ENCODE measurements at places on chromosomes 7 and 10.

DNA sequence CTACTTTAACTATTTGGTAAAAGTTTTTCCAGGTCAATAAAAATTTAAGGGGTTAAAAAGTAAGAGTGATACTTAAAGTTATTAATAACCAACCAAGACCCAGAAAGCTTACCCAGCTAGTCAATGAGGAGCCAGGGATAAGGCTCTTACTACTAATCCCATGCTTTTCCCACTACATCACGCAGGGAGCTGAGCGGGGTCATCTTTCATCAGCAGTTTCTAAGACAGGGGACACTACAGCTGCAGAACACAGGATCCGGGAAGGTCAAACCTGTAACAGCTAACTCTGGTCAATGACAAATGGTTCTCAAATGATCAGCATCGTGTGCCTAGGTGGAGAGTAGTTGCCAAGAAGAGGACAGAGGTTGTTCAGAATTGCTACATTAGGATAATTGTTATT, 65.1 kb downstream of the RSU1 start:
- DNase-seq: no peak

DNA sequence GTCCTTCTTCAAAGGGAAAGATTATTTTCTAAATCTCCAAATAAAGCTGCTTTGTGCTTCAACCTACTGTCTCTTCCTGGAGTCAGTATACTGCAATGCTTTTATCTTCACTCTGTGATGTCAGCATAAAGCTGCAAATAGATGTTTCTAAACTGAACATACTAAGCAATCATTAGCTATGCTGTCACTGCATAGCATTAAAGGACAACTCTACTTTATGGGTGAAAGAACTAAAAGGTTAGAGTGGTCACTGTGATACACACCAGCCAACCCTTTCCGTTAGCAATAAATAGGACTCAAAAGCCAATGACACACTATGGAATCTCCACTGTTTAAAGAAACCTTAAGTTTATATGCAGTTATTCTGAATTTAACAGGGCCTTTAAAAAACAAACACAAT, 1.8 kb downstream of the CCDC186 start:
- DNase-seq: no peak

- DNase-seq: peak; percentile 38
Observed at GRCh38 chr10:118792526-118792925, 37.8 kb upstream of the CACUL1 start.

DNA sequence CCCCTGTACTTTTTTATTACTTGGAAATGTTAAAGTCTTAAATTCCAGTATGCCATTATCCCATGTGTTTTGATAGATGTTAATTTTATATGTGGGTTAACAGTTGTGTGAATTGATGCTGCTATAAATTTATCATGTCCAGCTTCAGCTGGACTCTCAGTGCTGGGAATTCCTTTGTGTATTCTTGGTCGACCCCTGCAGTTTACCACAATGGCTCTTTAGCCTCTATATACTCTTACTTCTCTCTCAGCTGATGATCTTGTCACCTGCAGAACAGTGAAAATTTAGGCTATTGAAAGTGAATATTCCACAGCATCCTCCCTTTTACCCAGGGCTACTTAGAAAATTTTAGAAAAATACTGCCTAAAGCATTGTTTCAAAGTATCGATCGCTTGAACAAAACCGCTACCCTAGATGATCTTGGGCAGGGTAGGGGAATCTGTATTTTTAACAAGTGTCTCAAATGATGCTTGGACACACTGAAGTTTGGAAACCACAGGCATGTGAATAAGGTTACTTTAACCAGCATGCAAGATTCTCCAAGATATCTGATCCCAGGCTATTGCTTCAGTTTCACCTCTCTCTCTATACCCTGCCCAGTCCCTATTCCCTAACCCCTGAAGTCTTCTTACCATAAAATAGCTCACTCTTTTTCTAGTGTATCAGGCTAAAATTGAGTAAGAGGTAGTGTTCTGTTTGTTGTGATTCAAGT, 25.4 kb downstream of the LCOR start:
- DNase-seq: no peak

DNA sequence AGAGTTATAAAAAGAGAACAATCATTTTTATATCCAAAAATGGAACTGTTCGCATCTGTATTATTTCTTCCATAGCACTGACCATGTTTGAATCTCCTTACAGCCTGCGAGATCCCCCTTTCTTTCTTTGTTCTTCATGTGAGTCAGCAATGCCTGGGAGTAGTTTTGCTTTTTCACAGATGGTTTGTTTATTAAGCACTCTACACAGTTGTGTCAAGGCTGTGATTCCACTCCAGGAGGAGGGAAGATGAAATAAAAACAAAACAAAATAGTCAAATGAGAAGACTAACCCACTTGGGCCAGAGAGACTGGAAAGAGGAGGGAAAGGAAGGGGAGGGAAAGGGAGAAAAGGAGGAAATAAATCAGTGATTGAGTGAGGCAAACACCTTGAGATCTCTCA, 7.8 kb downstream of the LIPF start:
- DNase-seq: no peak

- DNase-seq: no peak
Observed at GRCh38 chr7:155938129-155938528, 125.9 kb upstream of the SHH start.

DNA sequence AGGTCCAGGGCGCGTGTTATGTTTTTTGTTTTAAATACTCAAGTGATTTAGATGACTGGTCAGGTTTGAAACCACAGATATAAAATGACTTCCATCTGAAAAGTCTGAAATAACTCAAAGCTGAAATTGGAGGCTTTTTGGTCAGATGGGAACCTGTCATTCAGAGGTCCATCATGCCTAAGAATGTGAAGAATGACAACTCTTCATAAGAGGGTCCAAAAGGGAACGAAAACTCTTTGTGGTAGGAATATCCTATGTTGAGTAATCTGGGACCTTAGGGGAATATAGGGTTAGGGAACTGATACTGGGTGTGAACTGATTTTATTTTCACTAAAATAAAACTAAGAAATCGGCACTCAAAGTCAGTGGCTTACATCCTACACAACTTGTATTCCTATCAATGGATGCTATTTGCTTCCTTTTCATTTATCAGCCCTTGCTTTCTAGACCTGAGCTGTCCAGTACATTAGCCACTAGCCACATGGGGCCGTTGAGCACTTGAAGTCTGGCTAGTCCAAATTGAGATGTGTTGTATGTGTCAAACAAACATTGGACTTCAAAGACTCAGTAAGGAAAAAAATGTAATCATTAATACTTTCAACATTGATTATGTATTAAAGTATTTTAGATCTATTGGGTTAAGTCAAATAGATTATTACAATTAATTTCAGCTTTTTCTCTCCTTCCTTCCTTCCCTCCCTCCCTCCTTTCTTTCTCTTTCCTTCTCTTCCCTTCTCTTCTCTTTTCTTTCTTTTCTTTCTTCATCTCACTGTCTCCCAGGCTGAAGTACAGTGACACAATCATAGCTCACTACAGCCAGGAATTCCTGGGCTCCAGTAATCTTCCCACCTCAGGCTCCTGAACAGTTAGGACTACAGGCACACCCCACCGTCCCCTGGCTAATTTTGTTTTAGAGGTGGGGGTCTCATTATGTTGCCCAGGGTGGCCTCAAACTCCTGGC, 56.5 kb upstream of the KDM7A start:
- DNase-seq: no peak

- DNase-seq: no peak
Observed at GRCh38 chr10:22344781-22345300, 455 bp upstream of the SPAG6 start.

- DNase-seq: no peak
Observed at GRCh38 chr10:28276384-28276783, 26.5 kb downstream of the MPP7 start.

DNA sequence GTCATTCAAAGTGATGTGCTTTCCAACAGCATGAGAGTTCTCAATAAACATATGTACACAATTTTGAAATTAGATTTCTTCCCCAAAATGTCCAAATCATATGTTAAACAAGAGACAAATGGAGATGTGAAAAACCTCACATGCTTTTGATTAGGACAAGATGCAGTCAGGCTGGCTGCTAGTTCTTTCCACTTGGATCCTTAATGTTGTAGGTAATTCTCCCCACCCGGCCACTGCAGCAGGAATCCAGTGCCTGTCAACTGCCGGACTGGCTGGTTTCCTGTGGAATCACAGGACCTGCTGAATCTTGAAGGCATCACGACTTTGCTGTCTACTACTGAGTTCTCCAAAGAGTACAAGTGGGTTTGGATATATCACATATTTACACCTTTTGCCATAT, 138.6 kb upstream of the AKR1E2 start:
- DNase-seq: no peak

- no peak for DNase-seq
Observed at GRCh38 chr10:104387130-104387888, 33.7 kb downstream of the CFAP58 start.

DNA sequence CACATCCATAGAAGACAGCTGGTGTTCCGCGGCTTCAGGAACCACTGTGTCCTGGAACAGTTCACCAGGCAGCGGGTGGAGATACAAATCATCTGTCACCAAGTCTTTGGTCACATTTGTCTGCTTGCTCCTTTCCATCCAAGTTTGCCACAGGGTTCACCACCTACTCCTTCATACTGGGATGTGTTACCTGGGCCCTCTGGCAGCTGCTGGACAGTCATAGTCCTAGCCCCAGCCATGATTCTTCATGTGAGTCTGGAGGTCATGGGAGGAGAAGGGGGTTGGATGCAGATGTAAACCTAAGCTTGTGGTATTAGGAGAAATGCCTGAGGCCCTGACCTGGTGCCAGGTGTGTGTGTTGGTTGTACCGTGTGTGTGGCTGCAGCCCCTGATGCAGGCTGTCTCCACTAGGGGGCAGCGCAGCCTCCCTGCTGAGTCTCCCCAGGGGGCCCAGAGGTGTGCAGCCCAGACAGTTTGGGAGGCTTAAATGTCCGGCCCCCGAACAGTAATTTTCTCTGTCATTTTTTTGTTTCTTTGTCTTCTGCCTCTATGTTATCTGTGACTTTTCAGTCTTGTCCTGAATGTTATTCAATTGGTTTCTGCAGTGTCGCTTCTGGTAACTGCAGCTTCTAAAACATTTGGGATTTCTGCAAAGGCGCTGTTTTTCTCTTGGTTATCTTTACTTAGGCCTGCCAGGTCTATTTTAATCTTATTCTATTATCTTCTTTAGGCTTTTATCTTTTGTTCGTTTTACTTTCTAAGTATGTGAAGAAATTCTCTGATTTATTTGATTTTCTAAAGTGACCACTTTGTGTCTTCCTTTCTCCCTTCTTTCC, 14.8 kb downstream of the NPS start:
- DNase-seq: no peak

DNA sequence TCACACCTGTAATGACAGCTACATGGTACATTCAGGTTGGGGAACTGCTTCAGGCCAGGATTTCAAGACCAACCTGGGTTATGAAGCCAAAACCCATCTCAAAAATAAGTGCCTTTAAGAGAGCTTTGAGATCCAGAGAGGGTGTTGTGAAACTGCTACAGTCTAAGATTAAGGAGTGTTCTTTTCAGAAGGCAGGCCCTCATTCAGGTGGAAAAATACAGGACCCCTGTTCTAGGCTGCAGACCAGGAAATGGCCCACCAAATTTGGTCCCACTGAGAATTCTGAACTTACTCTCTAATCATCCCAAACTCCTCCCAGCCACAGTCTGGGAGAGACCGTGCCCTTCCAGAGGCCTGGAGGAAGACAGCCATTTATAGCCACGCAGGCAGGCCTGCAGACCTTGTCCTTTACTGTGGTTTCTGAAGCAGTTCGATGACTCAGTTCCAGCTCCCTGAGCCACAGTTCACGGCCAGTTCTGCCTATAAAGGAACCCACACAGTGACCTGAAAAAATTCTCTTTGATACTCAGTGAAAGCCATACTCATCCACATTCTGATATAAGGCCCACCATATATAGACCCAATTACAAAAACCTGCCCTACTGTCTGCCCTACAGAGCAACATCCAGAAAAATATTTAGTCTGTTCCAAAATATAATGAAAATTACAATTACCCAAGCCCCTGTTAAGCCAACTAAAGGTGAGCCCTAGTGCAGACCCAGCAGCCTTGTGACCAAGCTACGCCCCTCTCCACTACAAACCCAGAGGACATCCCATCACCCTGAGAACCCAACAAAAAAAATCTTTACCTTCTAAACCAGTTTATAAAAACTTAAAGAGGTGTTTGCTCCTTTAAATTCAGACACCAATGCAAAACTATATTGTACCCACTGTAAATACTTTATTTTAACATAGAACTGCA, 21.2 kb downstream of the ZNF680 start:
- DNase-seq: no peak

GRCh38 chr7:47493976-47494911, 87.7 kb downstream of the TNS3 start:
- DNase-seq: no peak

GRCh38 chr7:150923196-150923595, 54.9 kb downstream of the KCNH2 start:
- no peak for DNase-seq

GRCh38 chr7:129401967-129402860, 32.0 kb upstream of the STRIP2 start:
- no peak for DNase-seq

DNA sequence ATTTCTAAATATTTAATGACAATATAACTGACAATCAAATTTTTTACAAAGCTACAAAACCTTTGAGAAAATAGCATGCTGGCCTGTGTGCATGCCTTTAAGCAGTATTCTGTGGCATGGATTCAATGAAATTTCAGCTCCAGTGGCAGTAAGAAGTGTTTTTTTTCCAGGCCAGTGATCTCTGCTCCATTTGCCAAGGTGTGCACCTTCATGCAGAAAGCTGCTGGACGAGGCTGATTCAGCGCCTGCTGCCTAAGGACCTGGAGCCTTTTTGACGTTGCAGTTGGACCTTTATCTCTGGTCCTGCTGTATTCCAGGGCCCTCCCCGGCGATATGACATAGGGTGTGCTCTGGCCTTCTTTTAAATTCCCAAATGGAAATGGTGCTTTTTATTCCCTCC, 26.6 kb downstream of the VWC2 start:
- DNase-seq: no peak

DNA sequence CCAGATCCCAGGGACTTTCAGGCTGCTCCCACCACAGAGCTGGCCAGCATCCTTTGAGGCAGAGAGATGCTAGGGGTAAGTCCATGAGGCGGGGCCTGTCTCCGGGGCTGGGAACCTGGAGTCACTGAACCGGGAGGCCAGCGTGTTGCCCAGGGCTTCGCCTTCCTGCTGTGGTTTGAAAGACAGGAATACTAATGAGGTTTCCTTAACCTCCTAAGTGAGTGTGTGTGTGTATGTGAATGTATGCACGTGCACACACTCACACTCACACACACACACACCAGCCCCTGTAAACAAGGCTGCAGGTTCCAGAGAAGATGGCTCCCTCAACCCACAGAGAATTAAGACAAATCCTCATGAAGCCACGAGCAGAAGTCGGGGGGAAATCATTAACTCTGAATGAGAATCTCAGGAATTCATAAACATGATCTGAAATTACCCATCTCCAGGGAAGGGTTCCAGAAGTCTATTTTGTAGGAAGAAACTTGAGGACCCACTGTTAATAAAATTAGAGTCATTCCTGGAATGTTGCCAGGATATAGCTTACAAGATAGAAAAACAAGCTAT, 20.3 kb upstream of the PFKP start:
- no peak for DNase-seq

DNA sequence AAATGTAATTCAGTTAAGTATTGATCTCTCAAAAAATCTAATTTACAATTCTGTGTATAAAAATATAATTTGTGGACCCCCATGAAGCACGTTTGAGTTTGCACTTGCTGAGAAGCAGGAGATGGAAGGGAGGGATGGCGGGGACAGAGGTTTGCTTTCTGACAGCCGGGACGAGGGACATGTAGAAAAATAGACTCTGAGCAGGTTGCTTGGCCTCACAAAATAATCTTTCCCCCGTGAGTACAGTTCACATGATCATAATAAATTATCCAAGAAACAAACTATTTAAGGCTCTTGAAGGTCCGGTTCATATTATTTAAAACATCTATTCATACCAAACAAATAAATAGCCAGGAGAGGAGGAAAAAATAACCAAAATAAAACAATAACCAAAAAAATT, 10.0 kb downstream of the SHH start:
- no peak for DNase-seq
